ENCODE measurements at places on chromosomes 4 and X.

- peaks cover 12% of the 10 kb centered on the region for H3K4me1 ChIP-seq
- no peak for DNase-seq
- no peak overlapping the region for H3K4me3 ChIP-seq
- H3K36me3 ChIP-seq, result peaks cover 34% of the 10 kb centered on the region
- no peak overlapping the region for H3K27ac ChIP-seq
Observed at GRCh38 chr4:532588-533317, 33.7 kb downstream of the PIGG start.

- no peak overlapping the region for H3K27ac ChIP-seq
- no peak overlapping the region for H3K4me3 ChIP-seq
- H3K4me1 ChIP-seq, result no peaks in the 10 kb centered on the region
- peaks cover 8% of the 10 kb centered on the region for H3K27me3 ChIP-seq
- no peak for DNase-seq
Observed at GRCh38 chrX:15681433-15681832, 16.8 kb upstream of the CLTRN start.

GRCh38 chrX:68332201-68332731, 101.0 kb downstream of the OPHN1 start:
- no peak overlapping the region for H3K4me3 ChIP-seq
- H3K4me1 ChIP-seq, result no peaks in the 10 kb centered on the region
- DNase-seq, result no peak
- no peaks in the 10 kb centered on the region for H3K36me3 ChIP-seq
- no peak overlapping the region for H3K27ac ChIP-seq
- no peaks in the 10 kb centered on the region for H3K27me3 ChIP-seq

GRCh38 chr4:140252742-140253555, 99.0 kb upstream of the MAML3 start:
- H3K27ac ChIP-seq, result peak overlapping the region; percentile 9
- peak; percentile 90 for DNase-seq
- H3K4me1 ChIP-seq, result peaks cover 77% of the 10 kb centered on the region
- H3K27me3 ChIP-seq, result no peaks in the 10 kb centered on the region
- H3K4me3 ChIP-seq, result peak overlapping the region; percentile 68

DNA sequence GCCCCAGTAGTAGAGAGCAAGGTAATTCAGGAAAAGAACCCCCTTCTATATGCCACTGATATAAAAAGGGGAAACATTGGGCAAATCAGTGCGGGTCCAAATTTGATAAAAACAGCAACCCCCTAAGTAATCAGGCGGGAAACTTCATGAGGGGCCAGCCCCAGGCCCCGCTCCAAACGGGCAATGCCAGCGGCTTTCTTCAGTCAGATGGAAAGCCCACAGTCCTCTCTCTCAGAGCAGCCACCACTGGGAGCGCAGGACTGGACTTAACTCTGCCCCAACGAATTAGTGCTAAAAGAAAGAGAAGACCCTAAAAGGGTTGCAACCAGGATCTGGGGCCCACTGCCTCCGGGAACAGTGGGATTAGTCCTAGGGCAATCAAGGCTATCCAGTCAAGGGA, 9.9 kb downstream of the MAGEA11 start:
- peaks cover 3% of the 10 kb centered on the region for H3K4me1 ChIP-seq
- no peaks in the 10 kb centered on the region for H3K27me3 ChIP-seq
- H3K4me3 ChIP-seq, result no peak overlapping the region

- H3K27me3 ChIP-seq, result peaks cover 3% of the 10 kb centered on the region
- no peak for DNase-seq
- H3K36me3 ChIP-seq, result no peaks in the 10 kb centered on the region
- H3K4me1 ChIP-seq, result peaks cover 5% of the 10 kb centered on the region
- H3K4me3 ChIP-seq, result no peak overlapping the region
- H3K27ac ChIP-seq, result no peak overlapping the region
Observed at GRCh38 chrX:14616301-14616700, 87.0 kb downstream of the GLRA2 start.

GRCh38 chr4:169810325-169811323, 52.9 kb upstream of the HPF1 start:
- peaks cover 7% of the 10 kb centered on the region for H3K27me3 ChIP-seq
- peak; percentile 30 for DNase-seq
- H3K36me3 ChIP-seq, result no peaks in the 10 kb centered on the region
- H3K4me1 ChIP-seq, result peaks cover 14% of the 10 kb centered on the region

DNA sequence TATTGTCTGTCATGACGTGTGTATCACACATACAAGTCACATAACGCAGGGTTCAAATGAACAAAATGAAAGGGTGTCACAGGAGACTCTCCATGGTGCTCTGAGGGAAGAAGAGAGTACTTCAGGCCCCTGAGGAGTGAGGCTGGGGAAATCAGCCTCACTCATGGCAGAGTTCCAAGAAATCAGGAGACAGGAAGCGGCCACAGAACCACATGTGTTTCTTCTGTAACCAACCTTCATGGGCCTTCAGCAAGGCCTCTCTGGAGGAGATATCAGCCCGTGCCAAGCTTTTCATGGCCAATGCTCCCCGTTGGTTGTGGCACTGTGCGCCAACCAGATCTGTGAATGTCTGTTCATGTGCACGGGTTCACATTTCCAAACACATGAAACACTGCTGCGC, 76.0 kb downstream of the NAT8L start:
- DNase-seq, result no peak
- no peak overlapping the region for H3K27ac ChIP-seq
- H3K4me1 ChIP-seq, result peaks cover 21% of the 10 kb centered on the region
- no peaks in the 10 kb centered on the region for H3K36me3 ChIP-seq

GRCh38 chr4:181388061-181388460, 855.1 kb upstream of the TENM3 start:
- no peaks in the 10 kb centered on the region for H3K4me1 ChIP-seq
- peaks cover 6% of the 10 kb centered on the region for H3K27me3 ChIP-seq
- no peaks in the 10 kb centered on the region for H3K36me3 ChIP-seq
- H3K4me3 ChIP-seq, result no peak overlapping the region
- no peak for DNase-seq

DNA sequence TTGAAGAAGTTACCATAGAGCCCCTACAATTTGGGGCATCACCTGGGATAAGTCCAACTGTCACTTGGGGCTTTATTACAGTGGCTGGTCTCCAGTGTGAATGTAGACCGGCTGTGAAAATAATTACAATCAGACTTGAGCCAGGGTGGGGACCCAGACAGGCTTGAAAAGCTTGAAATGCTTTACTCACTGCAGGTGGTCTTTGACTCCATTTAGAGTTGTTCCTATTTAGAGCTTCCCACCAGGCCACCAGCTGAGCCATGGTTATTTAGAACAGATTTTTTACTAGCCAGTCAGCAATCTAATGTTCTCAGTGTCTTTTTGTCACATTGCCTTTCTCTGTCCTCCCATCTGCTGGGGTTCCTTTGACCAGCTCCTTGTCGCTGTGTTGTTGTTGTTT, 5.7 kb downstream of the ARHGAP10 start:
- H3K4me1 ChIP-seq, result peaks cover 72% of the 10 kb centered on the region
- H3K4me3 ChIP-seq, result no peak overlapping the region
- no peaks in the 10 kb centered on the region for H3K27me3 ChIP-seq
- H3K27ac ChIP-seq, result peak overlapping the region; percentile 33
- H3K36me3 ChIP-seq, result peaks cover 6% of the 10 kb centered on the region

GRCh38 chr4:111074523-111075114, 451.7 kb upstream of the PITX2 start:
- no peak overlapping the region for H3K27ac ChIP-seq
- H3K4me3 ChIP-seq, result no peak overlapping the region
- H3K27me3 ChIP-seq, result no peaks in the 10 kb centered on the region

All from nephron progenitor cell (in vitro differentiated cells).